ENCODE measurements at places on chromosomes 4 and X.

- no peak for DNase-seq
Measured at GRCh38 chr4:43757147-43757546, 691.5 kb downstream of the KCTD8 start.

DNA sequence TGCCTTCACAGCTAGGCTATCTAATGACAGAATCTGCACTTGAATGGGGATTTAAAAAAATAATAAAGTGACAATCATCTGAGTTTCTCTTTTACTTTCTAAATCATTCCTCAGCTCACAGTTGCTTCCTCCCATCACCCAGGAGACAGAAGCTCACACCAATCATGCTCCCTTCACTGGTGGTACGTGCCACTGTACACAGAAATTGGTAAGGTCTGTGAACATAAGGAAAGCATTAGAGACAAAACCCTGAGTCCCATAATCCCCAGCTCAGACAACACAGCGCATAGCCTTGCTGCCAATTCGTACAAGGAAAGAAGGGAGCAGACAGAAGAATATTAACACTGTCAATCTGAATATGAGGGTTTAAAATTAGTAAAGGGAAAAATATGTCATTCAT lies 133.1 kb downstream of the IDS start:
- DNase-seq, result no peak

DNA sequence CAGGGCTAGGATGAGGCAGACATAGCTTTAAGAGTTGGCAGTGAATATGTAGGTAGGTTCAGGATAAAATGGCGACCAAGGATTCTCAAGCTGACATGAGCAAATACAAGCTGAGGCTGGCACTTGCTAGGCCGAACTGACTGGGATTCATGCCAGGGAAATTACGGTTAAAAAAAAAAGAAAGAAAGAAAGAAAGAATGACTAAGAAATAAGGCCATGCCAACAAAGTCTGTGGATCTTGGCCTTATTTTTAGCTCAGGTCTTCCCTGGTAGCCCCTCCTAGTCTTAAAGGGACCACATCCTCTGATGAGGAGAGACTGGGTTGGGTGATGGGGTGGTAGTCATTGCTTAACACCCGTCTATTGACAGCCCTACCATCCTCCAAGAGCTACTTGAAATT lies 64.4 kb upstream of the KLHL13 start:
- DNase-seq, result no peak

DNA sequence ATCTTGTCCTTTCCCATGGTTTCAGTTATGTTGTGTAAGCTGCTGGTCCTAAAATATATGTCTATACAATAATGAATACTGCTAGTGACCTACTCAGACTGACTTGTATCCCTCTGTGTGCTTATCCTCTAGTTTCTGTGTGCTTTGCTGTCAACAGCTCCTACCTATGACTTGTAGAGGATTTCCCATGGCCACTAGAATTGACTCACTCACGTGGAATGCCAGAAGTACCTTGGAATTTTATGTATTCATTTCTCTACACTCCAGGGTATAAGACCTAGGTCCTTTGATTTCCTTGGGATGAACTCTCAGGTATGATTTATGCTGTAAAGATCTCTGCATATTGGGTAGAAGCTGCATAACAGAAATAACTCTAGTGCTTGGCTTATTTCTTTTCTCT lies 279.9 kb upstream of the SLIT2 start:
- no peak for DNase-seq

GRCh38 chr4:88697141-88697540 lies 488 bp downstream of the NAP1L5 start:
- peak; percentile 30 for DNase-seq

- no peak for DNase-seq
Measured at GRCh38 chr4:121428721-121429120, 47.9 kb upstream of the QRFPR start.

DNA sequence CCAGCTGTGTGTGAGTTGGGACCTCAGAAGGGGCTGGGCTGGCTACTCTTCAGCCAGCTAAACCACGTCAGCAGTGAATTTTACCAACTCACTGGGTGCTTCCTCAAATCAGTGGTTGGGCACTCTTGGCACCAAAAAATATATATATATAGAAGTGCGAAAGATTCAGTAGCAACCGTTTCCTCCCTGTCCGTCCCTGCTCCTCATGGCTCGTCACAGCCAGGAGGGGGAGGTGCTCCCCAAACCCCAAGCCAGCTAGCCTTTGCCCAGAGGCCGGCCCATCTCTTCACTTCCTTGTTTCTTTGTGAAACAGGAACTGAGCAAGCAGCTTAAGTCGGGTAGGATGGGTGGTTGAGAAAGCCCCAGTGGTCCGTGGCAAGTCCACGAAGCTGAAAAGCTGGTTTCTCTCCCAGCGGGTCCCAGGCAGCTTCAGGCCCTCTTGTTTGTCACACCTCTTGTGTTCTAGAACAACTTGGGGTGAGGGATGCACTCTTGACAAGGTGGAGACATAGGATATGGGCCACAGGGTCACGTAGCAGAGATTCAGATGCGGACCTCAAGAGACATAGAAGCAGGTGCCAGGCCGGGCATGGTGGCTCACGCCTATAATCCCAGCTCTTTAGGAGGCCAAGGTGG lies 6.8 kb upstream of the SASH3 start:
- no peak for DNase-seq

DNA sequence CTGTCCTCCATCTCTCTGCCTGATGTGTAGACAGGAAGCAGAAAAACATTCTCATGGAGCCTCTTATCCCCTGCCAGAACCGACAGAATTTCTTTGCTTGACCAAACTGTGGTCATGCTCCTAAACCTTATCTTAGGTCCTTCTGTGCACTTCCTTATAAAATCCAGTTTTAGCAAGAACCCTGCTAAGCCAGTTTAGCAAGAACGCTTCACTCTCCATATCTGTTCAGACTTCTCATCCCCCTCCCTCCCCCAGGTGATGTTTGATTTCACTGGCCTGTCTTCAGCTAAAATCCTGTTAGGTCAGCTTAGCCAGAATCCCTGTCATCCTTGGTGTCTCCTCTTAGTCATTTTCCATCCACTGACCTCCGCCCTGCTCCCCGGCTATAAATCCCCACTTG lies 1130.9 kb upstream of the PRKX start:
- DNase-seq, result no peak

GRCh38 chr4:59869559-59869958 lies 1330.6 kb upstream of the ADGRL3 start:
- DNase-seq, result no peak

- DNase-seq, result no peak
Measured at GRCh38 chr4:45985038-45985437, 138.8 kb downstream of the GABRG1 start.

DNA sequence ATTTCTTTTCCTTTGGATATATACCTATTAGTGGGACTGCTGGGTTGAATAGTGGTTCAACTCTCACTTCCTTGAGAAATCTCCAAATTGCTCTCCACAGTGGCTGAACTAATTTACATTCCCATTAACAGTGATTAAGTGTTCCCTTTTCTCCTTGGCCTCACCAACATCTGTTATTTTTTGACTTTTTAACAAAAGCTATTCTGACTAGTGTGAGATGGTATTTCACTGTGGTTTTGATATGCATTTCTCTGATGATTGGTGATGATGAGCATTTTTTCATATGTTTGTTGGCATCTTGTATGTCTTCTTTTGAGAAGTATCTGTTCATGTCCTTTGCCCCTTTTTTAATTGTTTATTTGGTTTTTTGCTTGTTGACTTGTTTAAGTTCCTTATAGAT lies 413.0 kb downstream of the MAPK10 start:
- DNase-seq, result no peak

GRCh38 chr4:99028187-99028586 lies 32.7 kb downstream of the METAP1 start:
- no peak for DNase-seq

GRCh38 chrX:79169484-79169883 lies 25.0 kb downstream of the GPR174 start:
- no peak for DNase-seq

GRCh38 chrX:1493877-1494510 lies 41.3 kb upstream of the ASMTL start:
- no peak for DNase-seq

- DNase-seq, result peak; percentile 36
Measured at GRCh38 chr4:1685235-1686150, 1.4 kb upstream of the FAM53A start.

DNA sequence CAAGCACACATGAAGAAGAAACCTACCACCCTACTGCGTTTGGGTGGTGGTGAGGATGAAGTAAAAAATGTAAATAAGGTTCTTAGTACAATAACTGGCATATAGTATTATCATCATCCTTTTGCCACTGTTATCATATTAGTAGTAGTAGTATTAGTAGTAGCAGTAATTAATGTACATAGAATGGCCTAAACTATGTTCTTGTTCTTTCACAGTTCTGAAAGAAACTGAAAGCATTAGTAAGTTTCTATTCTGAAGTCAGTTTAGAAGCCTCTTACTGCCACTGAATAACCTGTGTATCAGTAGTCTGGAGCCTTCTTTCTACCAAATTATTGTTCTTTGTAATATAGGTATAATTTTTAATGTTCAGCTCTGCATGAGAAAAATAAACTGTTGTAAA lies 21.0 kb downstream of the COL4A6 start:
- DNase-seq, result no peak

DNA sequence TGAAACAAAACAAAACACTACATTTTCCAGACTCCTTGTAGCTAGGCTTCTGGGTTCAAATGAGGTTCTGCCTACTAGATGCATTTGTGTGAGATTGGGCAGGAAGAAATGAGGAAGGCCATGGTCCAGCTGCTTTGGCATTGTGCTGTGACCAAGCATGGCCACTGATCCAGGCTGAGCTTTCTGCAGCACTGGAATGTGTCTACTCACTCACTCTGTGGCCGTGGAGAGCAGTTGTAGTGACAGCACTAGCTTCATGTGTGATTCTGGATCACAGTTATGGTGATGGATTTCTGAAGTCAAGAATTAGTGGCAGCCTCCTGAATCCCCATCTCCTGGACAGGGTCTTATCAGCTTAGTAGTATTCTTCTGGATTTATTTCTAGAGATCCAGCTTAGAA lies 358.9 kb downstream of the GPAT3 start:
- DNase-seq, result no peak
